Prostate gland (tissue), 2 donors: ENCODE measurements at places on chromosomes 5 and 9. TPM values are rescaled to one million over a fixed set of nuclear protein-coding genes. Genes with fewer than 3 reads are reported as not detected.

DNA sequence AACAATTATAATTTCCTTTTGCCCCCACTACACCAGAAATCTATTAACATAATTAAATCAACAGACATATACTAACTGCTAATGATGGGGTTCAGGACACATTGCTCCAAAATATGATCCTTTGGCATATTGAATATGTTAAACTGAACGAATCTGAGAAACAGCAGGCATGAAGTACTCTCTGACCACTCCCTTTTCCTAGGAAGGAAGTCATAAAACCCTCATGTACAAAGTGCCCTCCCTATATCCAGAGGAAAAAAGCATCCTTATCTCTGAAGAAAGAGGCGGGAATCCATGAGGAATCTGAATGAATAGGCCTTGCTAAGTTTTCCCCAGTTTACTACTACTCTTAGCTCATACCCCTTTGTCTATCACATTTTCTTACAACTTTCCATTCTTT lies 67.9 kb downstream of the ADAMTS6 start:
- H3K4me3 ChIP-seq = no peak overlapping the region
- H3K4me1 ChIP-seq = no peaks in the 10 kb centered on the region
- no peak overlapping the region for H3K27ac ChIP-seq
- H3K36me3 ChIP-seq = no peaks in the 10 kb centered on the region
- DNase-seq = no peak

DNA sequence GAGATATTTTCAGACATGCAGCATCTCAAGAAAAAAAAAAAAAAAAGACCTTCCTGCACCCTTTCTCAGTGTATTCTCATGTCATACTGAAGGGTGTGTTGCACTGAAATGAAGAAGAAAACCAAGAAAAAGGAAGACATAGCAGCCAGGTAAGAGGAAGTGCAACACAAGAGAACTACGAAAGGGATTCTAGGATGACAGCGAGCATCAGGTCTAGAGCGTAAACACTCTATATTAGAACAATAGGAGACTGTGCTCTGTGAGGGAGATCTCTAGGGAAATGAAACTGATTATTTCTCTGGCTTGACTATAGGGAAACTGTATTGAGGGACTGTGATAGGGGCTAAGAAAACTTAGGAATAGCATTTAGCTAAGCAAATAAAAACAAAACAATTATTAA lies 30.0 kb downstream of the BTF3 start:
- no peak for DNase-seq
- no peaks in the 10 kb centered on the region for H3K27me3 ChIP-seq
- no peaks in the 10 kb centered on the region for H3K4me1 ChIP-seq
- no peaks in the 10 kb centered on the region for H3K36me3 ChIP-seq
- no peak overlapping the region for H3K4me3 ChIP-seq

GRCh38 chr5:139481580-139482049 lies 943 bp downstream of the STING1 start:
- no peaks in the 10 kb centered on the region for H3K4me1 ChIP-seq
- DNase-seq = no peak
- H3K27ac ChIP-seq = peak overlapping the region; percentile 81
- H3K36me3 ChIP-seq = no peaks in the 10 kb centered on the region

DNA sequence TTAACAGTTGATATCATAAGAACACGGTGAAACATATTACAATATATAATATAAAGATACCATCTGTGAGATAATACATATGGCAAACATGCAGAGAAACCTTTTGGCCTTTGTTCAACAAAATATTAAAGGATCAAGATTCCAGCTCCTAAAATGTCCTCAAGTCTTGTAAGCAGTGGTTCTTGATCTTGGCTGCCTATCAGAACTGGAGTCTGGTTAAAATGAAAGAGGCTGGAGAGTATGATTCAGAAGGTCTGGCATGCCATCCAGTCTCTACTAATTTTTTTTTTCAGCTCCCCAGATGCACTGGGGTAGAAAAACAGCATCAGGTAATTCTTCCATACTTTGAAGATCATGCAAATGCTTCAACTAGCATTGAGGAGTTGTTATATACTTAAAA lies 83.2 kb downstream of the TNC start:
- no peaks in the 10 kb centered on the region for H3K27me3 ChIP-seq
- no peaks in the 10 kb centered on the region for H3K4me1 ChIP-seq
- no peak for DNase-seq
- no peak overlapping the region for H3K4me3 ChIP-seq
- H3K36me3 ChIP-seq = no peaks in the 10 kb centered on the region
- H3K27ac ChIP-seq = no peak overlapping the region

DNA sequence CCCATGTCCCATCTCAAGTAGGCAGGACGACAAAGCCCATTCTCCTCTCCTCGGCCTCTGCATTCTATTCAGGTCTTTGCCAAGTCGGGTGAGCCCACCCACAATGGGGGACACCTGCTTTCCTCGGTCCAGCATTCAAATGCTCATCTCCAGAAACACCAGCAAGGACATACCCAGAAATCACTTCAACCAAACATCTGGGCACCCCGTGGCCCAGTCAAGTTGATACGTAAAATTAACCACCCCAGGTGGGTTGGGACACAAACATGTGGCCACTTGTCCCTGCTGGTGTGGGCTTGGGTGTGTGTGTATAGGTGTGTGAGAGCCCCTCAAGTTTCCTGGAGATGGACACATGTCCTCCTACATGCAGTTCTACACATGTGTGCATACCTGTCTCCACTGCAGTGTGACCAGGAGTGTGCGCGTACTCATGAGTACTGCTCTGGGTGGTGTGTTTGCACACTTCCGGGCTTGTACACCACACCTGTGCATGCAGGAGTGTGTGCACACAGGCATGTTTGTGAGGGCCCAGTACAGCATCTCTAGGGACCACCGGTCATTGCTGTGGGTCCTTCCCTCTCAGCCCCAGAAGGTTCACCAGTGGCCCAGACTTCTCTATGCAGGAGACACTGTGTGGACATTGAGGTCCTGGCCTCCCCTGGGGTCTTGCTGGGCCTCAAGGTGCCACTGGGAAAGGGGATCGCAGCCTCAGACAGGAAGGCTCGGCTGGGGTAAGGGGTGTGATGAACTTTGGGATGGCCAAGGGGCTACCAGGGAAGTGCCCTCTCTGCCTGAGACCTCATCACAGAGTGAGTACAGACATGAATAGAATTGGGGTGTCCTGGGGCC lies 35.4 kb upstream of the RXRA start:
- no peaks in the 10 kb centered on the region for H3K36me3 ChIP-seq
- no peaks in the 10 kb centered on the region for H3K4me1 ChIP-seq
- no peak overlapping the region for H3K27ac ChIP-seq
- no peak overlapping the region for H3K4me3 ChIP-seq

DNA sequence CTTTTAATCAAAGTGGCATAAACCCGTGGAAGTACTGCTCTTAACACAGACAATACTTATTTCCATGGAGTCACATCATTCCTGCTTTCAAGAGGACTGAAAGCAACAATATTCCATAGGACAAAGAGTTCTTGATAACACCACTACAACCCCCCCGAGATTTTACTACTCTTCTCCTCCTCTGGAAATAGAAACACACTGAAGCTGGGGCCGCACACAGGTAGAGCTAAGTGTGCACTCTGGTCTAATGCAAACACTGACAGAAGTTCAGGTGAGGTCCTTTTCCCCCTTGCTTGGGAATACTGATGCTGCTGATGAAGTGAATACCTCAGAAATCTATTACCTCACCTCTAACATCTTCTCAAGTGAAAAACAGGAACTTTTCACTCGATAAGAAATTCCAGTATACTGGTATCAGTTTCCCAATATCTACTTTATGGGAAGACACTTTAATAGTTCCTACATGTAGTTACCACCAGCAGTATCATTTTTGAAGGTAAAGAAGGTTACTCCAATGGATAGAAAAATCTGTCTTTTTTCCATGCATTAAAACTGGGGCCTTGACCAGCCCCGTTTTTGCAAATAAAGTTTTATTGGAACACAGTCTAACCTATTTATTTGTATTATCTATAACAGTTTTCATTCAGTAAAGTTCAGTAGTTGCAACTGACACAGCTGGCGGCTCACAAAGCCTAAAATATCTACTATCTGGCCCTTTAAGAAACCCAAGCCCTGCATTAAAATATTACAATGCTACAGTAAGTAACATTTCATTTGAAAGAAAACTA lies 50.0 kb downstream of the GOLPH3 start:
- no peaks in the 10 kb centered on the region for H3K36me3 ChIP-seq
- H3K4me3 ChIP-seq = no peak overlapping the region
- no peaks in the 10 kb centered on the region for H3K27me3 ChIP-seq
- no peak for DNase-seq
- H3K4me1 ChIP-seq = no peaks in the 10 kb centered on the region

GRCh38 chr5:43609752-43610151 lies 6.8 kb downstream of the NNT start:
- H3K27ac ChIP-seq = no peak overlapping the region
- H3K4me1 ChIP-seq = no peaks in the 10 kb centered on the region
- DNase-seq = no peak
- H3K27me3 ChIP-seq = no peaks in the 10 kb centered on the region
- no peak overlapping the region for H3K4me3 ChIP-seq

GRCh38 chr9:131449276-131449675 lies 53.4 kb upstream of the POMT1 start:
- H3K4me3 ChIP-seq = no peak overlapping the region
- no peaks in the 10 kb centered on the region for H3K4me1 ChIP-seq
- no peak overlapping the region for H3K27ac ChIP-seq
- no peak for DNase-seq
- no peaks in the 10 kb centered on the region for H3K27me3 ChIP-seq

DNA sequence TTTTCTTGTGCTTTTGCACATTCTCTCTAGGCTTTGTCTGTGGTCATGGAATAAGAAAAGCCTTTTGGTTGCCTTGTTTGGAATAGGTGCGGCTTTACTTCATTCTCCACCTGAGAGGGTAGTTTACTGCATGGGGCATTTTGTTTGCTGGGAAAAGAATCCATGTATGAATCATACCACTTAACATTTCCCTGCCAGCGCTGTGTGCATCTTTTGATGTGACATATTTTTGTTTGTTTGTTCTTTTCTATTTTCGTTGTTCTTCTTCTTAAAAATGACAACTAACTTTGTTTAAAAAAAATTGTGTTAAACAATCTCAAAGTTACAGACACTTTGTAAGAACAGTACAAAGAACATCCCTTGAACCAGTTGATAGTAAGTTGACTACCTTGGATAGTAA lies 113.2 kb downstream of the GCNT1 start:
- H3K36me3 ChIP-seq = no peaks in the 10 kb centered on the region
- H3K27me3 ChIP-seq = no peaks in the 10 kb centered on the region
- no peak overlapping the region for H3K27ac ChIP-seq
- DNase-seq = no peak

- H3K4me3 ChIP-seq = no peak overlapping the region
- no peaks in the 10 kb centered on the region for H3K36me3 ChIP-seq
- H3K27ac ChIP-seq = no peak overlapping the region
- no peak for DNase-seq
- no peaks in the 10 kb centered on the region for H3K4me1 ChIP-seq
These were observed 249.9 kb downstream of the NTRK2 start for GRCh38 chr9:84919440-84919839.

DNA sequence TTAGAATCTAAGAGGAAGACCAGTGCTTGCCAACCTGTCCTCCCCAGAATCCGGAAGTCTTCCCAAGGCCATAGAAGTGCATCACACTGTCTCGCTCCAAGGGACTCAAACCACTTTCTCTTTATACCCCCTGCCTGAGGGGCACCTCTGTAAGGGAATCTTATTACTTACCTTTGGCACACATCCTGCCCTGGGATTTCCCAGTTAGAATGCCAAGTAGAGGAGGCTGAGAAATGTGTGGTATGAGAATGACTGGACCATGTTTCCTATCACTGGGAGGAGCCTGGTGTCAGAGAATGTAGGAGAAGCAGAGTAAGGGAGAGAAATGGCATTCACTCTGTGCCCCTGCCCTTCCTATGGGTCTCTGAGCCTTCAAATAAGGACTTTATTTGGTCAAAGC lies 85.8 kb downstream of the AOPEP start:
- H3K36me3 ChIP-seq = no peaks in the 10 kb centered on the region
- H3K4me1 ChIP-seq = no peaks in the 10 kb centered on the region
- no peak overlapping the region for H3K4me3 ChIP-seq
- no peak for DNase-seq

DNA sequence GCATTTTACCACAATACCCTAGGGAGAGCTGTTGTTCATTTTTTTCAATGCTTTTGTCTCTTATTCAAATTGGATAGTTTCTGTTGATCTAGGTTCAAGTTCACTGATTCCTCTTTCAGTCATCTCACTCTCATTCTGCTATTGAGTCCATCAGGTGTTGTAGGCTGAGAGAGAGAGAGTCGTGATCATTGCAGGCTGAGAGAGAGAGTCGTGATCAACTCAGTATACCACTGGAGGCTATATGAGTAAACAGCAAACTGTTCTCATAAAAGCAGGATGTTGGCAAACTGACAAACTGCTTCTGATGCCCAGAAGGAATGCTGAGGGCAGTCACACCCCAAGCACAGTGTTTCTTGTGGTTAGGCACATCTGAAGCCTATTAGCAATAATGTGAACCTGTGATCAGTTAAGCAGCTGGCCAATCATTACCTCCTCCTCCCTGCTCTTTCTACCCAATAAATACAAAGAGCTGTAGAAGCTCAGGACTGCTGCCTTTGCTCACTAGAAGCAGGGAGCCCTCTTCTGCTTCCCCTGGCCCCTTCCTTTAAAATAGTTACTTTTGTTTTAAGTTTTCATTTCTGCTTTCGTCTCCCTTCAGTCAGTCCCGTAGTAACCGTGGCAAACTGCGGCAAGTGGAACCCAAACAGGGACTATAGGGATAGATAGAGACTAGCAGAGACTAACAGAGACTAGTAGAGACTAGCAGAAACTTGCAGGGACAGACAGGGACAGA lies 476.1 kb upstream of the ACO1 start:
- no peaks in the 10 kb centered on the region for H3K4me1 ChIP-seq
- no peaks in the 10 kb centered on the region for H3K36me3 ChIP-seq
- no peak overlapping the region for H3K27ac ChIP-seq
- H3K4me3 ChIP-seq = no peak overlapping the region
- no peaks in the 10 kb centered on the region for H3K27me3 ChIP-seq

GRCh38 chr5:151150471-151151262 lies 6.9 kb downstream of the ANXA6 start:
- H3K27me3 ChIP-seq = no peaks in the 10 kb centered on the region
- peaks cover 5% of the 10 kb centered on the region for H3K4me1 ChIP-seq
- H3K27ac ChIP-seq = peak overlapping the region; percentile 64
- no peak for DNase-seq
- no peak overlapping the region for H3K4me3 ChIP-seq

DNA sequence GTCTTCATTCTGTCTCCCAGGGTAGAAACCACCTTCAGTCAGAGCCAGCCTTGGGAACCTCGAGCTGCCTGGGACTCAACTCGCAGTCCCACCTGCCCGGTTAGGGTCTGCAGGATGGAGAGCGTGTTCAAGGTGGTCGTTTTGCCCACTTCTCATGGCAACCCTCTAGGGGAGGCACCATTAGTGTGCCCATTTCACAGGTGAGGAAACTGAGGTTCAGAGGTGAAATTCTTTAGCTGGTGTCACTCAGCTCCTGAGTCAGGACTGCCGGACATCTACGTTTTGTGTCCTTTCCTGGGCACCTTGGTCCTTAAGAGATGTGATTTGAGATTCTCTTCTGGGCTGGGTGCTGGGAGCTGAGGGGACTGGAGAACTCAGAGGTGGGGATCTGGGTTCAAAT lies 30.0 kb downstream of the DAB2IP start:
- no peaks in the 10 kb centered on the region for H3K27me3 ChIP-seq
- no peaks in the 10 kb centered on the region for H3K36me3 ChIP-seq
- no peak overlapping the region for H3K4me3 ChIP-seq
- no peak overlapping the region for H3K27ac ChIP-seq
- no peak for DNase-seq
- no peaks in the 10 kb centered on the region for H3K4me1 ChIP-seq

The GABRG2 gene
- 0.68 TPM for total RNA-seq

The ISL1 gene
- total RNA-seq = 15.2 TPM

The CCL27 gene
- not detected for total RNA-seq

The CTSV gene
- total RNA-seq = 1.3 TPM
